ENCODE measurements at places on chromosomes 1 and 21.

- peak; percentile 59 for DNase-seq
These were observed 119.4 kb upstream of the PRMT6 start for GRCh38 chr1:106937104-106937503.

GRCh38 chr1:56375326-56375804, 204.0 kb downstream of the PLPP3 start:
- no peak for DNase-seq

DNA sequence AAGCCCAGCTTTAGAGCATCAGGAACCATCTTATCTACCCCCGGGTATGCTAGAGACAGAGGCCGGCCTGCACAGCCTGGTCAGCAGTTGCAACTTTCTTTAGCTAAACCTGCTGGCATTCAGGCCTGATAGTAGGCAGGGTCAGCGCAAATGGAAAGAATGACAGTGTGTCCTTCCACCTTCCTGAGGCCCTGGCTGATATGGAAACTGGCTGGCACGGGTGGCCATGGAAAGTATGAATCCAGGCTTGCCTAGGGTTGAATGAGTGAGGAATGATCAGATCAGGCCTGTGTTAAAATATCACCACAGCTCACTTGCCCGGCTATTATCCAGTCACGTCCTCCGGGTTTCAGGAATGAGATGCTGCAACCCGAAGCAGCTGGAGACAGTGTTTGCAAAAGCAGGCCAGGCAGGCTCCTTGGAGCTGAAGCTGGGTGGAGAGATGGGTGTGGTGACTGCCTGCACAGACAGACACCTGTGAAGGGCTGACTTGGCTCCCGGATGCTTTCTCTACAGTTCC, 34.7 kb downstream of the RCAN1 start:
- no peak for DNase-seq

DNA sequence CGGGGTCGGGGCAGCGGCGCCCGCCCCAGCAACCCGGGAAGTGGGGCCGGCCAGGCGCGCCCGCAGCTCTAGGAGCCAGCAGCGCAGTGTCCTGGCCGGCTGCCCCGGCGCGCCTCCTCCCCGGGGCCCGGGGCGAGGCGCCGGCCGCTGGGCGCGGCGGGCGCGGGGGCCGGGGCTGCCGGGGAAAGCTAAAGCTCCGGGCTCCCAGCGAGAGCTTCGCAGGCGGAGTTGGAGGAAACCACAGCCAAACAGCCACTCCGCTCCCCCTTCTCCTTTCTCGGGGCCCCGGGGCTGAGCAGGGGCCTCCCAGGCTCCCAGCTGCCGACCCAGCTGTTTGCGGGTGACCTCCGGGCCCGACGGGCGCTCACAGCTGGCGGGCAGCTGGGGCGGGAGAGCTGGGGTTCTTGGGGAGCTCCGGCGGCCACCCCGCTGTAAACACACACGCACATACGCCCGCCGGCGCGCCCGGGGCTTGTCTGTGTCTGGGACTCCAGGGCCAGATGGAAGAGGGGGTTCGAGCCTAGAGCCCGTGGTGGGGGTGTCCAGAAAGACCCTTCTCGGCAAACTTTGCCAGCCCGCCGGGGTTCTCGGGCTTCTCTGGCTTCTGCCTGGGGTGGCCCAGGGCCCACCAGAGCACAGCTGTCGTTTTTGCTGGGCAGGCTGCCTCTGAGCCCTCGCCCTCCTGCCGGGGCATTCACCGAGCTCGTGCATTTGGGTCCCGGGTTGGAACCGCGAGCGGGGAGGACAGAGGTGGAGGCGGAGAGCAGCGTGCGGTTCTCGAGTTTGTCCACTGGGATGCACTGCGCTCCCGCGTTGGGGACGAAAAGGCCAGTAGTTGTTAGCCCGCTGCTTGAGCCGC, 1.5 kb downstream of the AJAP1 start:
- DNase-seq = no peak

GRCh38 chr1:223343692-223344091, 20.3 kb downstream of the SUSD4 start:
- no peak for DNase-seq

- no peak for DNase-seq
These were observed 61.4 kb upstream of the CNIH3 start for GRCh38 chr1:224554620-224555259.

DNA sequence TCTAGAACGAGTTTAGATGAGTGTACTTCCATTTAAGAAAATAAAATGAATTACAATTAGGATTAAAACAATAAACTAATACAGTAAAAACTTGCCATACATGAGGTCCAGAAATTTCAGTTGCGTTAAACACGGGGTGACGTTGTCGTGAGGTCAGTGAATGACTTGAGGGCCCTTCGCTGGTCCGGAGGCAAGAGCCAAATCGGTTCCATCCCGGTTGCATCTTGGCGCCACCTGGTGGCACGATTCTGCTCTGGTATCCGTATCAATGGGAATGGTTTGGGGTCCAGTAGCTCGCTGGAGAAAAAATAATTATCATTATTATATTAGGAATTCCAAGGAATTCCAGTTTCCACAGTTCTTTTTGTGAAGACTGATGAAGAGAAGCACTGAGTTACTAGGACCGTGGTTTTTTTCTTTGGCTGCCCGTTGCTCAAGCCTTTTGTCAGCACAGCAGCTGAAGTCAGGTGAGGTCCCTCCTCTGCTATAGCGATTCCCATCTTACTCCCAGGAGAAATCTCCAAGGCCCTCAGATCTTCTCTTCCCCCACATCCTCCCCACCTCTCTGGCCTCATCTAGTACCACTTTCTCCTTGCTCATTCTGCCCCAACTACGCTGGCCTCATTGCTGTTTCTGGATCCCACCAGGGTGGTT, 161.4 kb downstream of the SLC35F3 start:
- peak; percentile 16 for DNase-seq

DNA sequence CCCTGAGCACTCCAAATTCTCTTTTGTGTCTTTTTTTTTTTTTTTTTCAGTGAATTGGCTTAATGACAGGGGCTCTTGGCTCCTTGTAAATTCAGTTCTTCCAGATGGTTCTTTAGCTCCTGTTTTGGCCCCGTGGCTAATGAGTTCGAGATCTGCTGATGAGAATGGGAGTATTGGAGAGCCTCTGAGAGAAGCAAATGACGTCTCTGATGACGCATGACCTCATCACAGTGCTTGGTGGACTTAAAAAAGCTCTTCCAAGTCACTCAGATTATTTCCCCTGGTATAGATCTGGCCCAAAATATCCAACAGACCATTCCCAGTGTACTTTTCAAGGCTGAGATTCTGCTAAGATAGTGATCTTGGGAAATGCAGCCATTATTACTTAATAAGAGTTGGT, 159.5 kb downstream of the MIS18A start:
- DNase-seq = no peak

DNA sequence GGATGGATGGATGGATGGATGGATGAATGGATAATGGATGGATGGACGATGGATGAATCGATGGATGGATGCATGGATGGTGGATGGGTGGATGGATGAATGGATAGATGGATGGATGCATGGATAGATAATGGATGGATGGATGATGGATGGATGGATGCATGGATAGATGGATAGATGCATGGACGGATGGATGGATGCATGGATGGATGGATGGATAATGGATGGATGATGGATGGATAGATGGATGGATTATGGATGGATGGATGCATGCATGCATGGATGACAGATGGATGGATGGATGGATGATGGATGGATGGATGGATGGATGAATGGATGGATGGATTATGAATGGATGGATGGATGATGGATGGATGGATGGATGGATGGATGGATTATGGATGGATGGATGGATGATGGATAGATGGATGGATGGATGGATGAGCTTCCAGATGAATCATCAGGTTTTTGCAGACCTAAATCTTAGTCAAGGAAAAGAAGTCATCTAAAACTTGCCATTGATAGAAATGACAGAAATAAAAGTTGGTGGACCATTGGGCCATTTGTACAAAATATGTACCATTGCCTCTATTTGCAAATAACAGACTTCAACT, 175.4 kb upstream of the KLHDC7A start:
- no peak for DNase-seq

- DNase-seq = peak; percentile 6
These were observed 1793.9 kb downstream of the NCAM2 start for GRCh38 chr21:22791986-22792560.

DNA sequence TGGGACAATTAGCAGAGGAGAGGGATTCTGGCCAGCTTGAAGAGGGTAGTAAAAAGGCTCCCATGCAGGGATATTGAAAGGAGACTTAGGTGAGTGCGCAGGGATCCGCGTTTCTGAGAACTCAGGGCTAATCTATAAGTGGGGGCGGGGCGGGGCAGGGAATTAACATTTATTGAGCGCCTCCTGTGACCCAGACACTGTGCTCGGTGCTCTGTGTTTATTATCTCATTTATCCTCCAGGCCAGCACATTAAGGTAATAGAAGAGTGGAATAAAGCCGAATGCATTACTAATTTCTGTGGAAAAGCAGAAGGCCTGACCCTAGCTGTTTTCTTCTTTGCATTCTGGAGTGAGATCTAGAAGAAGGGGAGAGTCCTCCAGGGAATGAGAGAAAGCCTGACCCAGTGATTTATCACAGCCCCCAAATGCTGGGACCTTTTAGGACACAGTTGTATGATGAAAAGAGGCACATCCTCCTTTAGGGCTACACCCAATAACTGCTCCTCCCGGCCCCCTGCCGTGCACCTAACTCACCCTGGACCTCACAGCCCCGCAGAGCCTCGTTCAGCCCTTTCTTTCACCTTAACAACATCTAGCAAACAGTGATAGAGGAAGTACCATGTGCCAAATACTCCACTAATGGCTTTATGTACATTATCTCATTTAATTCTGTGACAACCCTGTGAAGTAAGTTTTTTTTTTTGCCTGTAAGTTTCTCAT, 317.6 kb downstream of the PBX1 start:
- DNase-seq = no peak

GRCh38 chr1:24441480-24441879, 25.9 kb downstream of the NIPAL3 start:
- DNase-seq = no peak

DNA sequence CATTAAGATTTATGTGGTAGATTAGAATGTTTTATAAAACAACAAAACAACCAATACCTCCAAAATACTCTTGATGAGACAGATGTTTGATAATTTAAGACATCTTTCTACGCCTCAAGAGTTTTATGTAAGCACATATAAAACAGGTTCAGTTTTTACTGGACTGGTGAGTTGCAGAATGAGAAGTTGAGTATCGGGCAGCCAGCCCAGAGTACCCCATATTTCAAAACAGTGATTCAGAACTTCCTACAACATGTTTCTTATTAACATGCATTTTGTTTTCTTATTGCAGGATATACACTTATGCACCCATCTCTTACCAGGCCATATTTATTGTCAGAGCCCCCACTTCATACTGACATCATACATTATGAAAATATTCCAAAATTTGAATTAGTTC, 91.4 kb upstream of the RAVER2 start:
- no peak for DNase-seq

GRCh38 chr1:64469116-64469976, 583 bp upstream of the CACHD1 start:
- no peak for DNase-seq

DNA sequence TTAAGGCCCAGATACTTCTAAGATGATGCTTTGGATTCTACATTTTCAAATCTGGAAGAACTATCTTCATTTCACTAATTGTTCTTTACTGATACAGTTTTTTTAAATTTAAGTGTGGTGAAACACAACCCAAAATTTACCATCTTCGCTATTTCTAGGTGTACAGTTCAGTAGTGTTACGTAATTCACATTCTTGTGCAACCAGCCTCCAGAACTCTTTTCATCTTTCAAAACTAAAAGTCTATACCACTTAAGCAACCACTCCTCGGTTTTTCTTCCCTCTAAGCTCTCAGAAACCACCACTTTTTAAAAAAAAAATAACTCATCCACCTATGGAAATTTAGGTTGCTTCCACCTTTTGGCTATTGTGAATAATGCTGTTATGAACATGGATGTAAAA, 220.7 kb downstream of the PDE4B start:
- DNase-seq = no peak

DNA sequence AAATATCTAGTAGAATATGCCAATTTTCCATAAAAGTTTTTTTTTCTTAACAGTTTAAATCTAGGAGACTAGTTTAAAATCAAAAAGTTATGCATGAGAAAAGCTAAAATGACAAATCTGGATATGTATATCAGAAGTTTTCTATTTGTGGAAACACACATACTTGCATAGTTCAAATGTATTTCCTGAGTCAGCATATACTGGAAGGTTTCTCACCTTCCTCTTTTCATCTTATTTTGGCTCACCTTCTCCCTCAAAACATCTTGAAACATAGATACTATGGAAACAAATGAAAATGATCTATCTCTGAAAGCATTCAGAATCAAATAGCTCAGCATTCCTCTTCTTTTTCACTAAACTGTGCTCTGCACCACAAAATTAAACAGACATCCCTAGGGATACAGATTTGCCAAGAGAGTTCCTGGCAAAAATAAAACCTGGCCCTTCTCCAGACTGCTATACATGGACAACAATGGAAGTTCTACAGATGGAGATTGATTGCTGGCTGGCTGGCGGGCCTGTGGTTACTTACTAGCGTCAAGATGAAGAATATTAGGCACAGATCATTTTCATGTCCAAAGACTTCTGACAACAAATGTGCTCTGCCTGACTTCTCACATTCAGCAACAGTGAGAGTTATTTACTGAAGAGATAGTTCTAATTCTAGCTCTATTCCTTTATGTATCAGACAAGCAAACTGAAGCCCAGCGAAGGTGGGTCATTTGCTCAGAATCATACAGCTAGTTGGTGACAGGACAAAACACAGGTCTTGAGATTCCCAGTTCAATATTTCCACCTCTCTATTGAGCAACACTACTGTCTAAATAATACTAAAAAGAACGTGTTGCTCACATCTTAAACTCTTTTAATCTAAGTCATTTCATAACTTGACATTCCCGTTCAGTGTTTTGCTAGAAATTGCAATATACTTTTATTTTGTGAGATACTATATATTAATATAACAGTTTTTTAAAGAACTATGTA, 26.6 kb downstream of the DIPK1A start:
- DNase-seq = peak; percentile 50

DNA sequence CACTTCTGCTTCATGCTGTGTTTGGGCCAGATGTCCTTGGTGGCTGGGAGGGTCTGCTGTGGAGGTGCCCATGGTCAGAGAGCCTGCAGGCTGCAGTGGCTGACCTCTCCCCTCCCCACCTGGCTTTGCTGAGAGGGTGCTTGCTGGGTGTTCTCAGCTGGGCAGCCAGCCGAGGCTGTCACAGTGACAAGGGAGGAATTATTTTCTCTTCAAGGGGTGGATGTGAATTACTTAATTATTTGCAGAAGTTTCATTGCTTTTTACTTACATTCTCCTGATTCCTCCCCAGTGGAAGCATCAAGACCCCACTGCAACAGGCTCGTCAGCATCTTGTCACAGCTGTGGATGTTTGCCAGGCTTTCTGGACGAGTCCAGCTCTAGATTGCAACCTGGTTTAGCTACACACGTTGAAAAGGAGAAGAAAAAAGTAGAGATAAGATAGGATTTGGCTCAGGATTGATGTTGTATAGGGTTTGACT, 70.3 kb downstream of the GALNT2 start:
- DNase-seq = no peak

- no peak for DNase-seq
These were observed 34.8 kb upstream of the ST6GALNAC5 start for GRCh38 chr1:76832521-76832920.

DNA sequence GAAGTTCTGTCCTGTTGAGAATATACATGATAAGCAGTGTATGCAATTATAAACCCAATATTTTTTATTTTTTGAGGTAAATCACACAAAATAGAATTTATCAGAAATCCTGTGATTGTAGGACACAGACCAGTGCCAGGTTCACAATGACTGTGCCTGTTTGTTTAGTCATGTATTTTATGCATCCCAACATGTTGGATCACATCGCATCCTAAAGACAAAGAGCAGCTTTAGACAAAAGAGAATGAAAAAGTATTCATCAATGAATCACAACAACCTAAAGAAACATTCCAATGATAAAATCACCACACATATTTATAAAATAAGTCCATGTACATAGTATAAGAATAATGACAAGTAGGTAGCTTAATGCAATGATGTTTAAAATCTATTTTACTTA, 53.2 kb upstream of the LRRC8D start:
- DNase-seq = no peak

Measured in AG04450 (cell line).